ENCODE measurements at places on chromosomes 5 and 9.

DNA sequence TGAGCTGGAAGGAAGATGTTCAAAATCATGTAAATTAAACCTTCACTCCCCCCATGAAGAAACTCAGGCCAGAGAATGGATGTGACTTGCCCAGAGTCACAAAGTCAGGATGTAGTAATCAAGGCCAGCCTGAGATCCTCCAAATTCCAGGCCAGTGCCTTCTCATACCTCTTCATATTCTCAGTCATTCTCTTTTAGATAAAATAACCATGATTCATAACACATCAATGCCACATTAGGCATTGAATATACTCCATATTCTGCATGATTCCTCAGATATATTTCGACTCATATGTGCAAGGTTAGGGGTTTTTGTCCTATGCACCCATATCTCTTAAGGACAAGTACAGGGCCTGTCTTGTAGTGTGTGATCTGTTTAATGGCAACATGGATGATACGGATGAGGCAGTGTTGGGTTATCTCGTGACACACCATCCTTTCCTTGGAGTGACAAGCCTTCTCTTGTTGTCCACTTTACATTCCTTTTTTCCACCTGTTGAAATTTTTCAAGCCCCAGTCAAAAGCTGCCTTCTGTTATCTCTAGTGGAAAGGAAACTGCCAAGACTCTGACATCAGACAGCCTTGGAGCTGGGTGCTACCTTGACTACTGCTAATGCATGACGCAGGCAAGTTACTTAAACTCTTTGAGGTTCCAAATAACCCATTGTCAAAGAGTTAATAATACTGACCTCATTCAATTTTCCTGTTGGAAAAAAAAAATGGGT, 227.5 kb upstream of the NR4A3 start:
- DNase-seq = no peak

DNA sequence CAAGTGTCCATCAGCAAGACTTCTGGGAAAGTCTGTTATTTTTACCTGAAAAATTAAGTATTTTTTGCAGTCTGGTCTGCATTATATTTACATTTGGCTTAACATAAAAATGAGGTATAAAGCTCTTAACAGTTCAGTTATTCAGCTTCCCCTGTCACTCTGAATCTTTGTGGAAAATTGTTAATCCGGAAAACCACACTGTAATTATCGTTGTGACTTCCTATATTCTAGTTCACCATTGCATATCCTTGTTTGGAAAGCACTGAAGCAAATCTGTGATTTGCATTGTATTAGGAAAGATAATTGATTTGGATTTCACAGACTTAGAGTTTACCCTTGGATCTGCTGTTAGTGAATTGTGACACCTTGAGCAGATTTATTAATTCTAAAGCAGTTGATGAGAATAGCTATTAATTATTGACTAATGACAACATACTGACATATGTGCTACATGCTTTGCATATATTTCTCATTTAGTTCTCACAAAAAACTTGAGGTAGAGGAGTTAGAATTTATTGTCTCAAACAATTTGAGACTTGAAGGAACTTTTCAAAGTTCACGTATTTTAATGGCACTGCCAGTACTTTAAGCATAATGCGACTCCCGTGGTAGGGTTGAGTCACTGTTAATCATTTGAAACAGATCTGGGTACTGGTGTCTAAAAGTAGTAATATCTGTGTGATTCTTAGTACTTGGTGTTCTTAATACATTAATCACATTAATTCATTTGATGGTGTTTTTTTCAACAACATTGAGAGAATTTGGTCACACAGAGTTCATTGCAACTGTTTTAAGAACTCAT, 71.8 kb upstream of the LRRC70 start:
- no peak for DNase-seq

DNA sequence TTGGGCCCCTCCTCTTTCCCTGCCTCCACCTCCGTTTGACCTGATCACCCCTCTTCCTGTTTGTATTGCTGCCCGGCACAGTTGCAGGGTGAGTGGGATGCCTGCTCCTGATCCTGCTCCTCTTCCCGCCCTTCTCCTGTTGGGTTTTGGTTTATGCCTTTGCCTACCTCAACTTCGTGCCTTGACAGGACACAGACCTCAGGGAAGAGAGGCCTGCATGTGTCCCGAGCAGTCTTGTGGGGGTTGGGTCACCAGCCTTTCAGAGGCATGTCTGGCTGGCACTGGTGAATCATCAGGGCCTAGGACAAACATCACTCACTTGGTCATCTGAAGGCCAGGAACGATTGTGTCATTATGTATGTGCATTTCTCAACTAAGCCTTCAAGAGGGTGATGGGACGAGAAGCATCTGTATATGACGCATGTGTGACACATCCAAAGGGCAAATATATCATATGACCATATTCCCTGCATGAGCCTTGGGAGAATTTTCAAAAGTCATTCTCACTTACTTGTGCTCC, 56.9 kb downstream of the NPR3 start:
- no peak for DNase-seq

GRCh38 chr9:106862821-106863720, at the start of gene ZNF462:
Gene ZNF462, plus strand, starts transcription at chr9:106863166. Its CDS starts 60,218 bp downstream, at chr9:106923384.
- no peak for DNase-seq

GRCh38 chr9:23651051-23651450, 175.0 kb downstream of the ELAVL2 start:
- DNase-seq = no peak

- no peak for DNase-seq
These were observed 14.4 kb upstream of the CCDC69 start for GRCh38 chr5:151238303-151238741.

- no peak for DNase-seq
These were observed 726 bp downstream of the DAP start for GRCh38 chr5:10760096-10760920.

- DNase-seq = no peak
These were observed 28.7 kb downstream of the STRBP start for GRCh38 chr9:123239726-123240125.

DNA sequence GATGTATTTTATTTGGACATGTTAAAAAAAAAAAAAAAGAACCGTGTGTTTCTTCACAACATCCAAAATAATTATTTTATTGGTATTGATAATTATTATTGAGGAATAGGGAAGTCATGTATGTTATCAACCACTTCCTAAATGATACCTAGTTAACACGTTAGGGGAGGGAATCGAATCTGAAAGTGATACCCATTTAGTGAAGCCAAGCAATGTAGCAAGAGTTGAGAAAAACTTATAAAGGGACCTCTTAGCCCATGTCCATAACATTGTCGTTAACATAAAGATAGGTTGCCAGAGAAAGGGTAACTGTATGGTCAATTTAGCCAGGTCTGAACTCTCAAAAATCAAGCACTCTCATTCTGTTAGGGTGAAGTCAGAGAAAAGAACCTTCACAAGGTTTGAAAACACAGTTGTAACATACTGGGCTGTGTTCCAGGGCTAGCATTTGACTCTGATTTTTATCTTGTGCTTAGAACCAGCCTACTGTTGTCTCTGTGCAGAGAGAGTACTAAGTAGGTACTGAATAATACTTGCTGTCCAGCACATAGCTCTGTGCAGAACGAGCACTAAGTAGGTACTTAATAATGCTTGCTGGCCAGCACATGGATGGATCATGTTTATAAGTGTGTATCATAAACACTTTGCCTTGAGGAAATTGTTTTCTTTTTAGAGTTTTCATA, 60.4 kb downstream of the GHR start:
- no peak for DNase-seq

GRCh38 chr9:133538851-133539833, 4.6 kb downstream of the ADAMTSL2 start:
- no peak for DNase-seq

DNA sequence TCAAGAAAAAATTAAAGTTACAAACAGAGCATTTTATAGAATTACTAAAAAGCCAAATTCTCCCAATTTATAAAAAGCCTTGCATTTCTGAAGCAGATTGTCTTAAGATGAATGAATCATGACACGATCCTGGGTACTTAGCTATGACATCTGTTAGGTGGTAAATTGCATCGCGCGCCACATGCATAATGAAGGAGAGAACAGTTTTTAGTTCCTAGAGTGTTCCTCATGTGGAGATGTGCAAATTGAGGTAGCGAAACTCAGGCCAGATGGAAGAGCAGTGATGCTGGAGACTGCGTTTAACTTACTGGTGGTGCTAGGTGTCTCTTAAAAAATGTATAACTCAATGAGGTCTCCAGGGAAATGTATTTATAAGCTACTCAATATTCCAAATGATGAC, 516.1 kb downstream of the EFNA5 start:
- DNase-seq = no peak

DNA sequence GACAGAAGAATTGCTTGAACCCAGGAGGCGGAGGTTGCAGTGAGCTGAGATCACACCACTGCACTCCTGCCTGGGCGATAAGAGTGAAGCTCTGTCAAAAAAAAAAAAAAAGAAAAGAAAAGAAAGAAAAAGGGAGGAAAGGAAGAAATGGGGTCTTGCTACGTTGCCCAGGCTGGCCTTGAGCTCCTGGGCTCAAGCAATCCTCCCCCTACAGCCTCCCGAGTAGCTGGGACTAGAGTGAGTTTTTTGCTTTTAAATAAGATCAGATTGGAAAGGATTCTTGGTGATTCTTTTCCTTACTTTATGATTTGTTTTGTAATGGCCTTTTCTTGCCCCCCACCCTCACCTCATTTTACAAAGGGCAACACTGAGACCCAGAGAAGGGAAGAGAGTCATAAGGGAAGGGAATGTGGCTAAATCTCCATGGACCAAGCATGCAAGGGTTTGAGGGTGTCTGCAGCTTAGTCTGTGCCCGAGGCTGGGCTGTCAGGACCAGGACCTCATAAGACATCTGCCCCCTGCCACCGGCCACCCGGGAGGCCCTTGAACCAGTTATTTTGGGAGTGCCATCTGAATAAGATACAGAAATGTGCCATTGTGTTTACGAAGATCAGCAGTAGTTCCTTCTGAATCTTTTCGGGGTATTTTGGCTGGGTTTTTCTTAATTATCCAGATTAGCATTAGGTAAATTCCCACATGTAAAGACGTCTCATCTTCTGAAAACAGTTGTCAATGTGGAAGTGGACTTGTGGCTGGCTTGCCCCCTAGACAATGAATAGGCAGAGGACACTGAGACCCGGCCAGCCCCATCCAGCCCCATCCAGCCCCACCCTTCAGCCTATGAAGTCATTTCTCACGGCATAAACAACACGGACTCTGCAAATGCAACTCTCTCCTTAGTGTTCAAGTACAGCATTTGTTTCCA, 44.5 kb upstream of the GRHPR start:
- no peak for DNase-seq

DNA sequence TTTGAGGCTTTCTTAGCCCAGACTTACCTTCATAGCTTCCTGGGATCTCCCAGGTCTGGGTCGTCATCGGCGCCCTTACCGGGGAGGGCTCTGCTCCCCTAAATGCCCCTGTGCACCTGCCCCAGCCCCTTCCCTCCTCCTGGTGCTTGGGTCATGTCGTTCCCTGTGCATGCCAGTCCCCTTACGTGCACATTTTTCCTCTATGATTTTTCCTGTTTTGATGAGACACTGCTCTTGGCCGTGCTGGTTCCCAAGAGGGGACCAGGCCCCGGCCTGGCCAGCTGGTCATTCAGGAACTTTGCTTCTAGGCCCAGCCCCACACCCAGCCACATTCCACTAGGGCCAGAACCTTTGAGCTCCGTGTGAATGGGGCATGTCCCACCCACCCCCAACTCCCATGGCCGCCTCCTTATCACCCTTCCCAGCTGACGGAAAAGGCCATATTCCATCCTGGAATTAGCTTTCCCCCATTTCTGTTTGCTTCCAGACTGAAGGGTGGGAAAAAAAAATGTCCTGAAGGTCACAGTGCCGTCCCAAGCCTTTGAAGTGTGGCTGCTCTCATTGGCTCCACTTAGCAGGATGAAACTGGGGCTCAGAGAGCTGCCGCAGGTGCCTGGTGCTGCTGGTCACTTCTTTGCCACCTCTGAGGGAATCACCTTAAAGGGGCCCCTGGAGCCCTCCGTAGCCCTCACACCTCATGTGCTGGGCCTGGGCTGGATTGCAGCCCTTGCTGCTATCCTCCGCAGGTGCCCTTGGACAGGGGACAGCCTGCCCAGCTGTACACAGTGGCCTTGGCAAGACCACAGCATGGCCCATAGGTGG, 25.1 kb downstream of the ERGIC1 start:
- no peak for DNase-seq

GRCh38 chr5:74296685-74297408, 343.7 kb downstream of the ENC1 start:
- no peak for DNase-seq

- DNase-seq = no peak
These were observed 368.2 kb downstream of the PDE4D start for GRCh38 chr5:59525311-59525710.

DNA sequence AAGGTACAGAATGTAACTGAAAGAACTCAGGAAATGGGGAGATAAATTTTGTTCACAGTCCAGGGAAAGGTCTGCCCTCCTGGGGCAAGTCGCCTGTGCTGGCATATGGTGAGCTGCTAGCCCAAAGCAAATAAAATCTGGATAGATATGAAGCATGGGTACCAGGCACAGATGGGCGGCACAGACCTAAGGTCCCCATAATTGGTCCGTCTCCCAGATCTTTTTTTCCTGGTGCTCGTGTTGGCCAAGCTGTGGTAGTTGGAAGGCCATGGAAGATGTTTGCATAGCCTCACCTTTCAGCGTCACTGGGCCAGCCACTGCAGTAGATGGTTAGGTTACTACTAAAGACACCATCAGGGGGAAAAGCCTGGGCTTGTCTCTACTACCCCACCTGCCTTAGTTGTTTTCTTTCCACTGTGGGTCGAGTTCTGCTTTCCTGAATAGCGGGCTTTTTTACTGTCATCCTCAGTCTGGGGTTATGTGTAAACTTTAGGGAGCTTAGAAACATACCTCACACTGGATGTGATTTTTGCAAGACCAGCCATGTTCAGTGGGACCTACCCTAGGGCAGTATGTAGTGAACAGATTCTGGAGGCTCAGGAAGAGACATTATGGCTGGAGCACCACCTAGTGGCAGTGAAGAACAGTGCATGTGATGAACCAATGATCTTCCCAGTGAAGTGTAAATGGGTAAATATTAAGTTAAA, 24.2 kb upstream of the GLRX start:
- peak; percentile 41 for DNase-seq

DNA sequence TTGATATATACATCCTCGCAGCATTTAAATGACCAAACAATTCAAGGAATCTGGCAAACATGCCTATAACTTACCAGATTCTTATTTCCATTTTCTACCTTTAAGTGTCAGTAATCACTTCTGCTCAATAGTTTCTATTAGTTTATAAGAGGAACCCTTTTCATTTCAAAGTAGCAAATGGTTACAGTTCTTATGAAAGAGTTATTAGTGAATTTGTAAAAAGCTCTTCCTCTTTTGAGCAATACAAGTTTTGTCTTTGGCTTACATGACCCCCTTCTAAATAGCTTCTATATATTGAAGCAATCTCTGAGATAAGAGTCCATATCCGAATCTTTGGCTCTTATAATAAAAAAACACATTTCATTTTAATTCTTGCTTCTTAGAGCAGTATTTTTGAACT, 42.0 kb downstream of the ELL2 start:
- no peak for DNase-seq

- DNase-seq = peak; percentile 23
These were observed 12.9 kb downstream of the CXCL14 start for GRCh38 chr5:135565725-135566421.

All from stimulated activated CD8-positive, alpha-beta memory T cell treated with anti-CD3 and anti-CD28 coated beads, Interleukin-4, amount 100 ng/mL, for 1 hour (primary cell).